Cardiac fibroblast (primary cell): ENCODE measurements at places on chromosomes 7 and 10.

DNA sequence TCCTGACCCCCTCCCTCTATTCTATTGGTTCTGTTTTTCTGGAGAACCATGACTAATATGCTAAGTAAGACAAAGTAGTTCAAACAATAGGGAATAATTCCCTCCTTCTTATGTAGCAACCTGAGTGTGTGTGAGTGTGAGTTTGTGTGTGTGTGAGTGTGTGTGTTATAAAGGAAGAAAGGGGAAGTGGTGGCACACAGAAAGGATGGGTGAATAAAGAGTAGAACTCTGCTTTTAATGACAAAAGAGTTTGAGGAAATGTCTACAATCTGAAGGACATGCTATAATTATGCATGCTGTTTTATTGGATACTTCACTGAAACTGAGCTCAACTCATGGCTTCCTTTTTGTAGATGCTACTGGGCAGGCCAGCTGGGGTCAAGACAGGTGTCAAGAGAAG is 489.5 kb downstream of the REEP3 start:
- no peak for DNase-seq

- no peak for DNase-seq
Observed at GRCh38 chr10:70560511-70560941, 42.0 kb downstream of the PRF1 start.

GRCh38 chr10:8576281-8576680 is 521.8 kb downstream of the GATA3 start:
- DNase-seq = no peak

GRCh38 chr7:53993224-53993623 is 549.0 kb upstream of the VSTM2A start:
- DNase-seq = no peak

- peak; percentile 74 for DNase-seq
Observed at GRCh38 chr10:79463578-79464496, 18.4 kb upstream of the ZCCHC24 start.

- DNase-seq = no peak
Observed at GRCh38 chr10:92052088-92052487, 128.5 kb downstream of the BTAF1 start.

GRCh38 chr7:20089431-20089830 is 127.8 kb downstream of the MACC1 start:
- no peak for DNase-seq

DNA sequence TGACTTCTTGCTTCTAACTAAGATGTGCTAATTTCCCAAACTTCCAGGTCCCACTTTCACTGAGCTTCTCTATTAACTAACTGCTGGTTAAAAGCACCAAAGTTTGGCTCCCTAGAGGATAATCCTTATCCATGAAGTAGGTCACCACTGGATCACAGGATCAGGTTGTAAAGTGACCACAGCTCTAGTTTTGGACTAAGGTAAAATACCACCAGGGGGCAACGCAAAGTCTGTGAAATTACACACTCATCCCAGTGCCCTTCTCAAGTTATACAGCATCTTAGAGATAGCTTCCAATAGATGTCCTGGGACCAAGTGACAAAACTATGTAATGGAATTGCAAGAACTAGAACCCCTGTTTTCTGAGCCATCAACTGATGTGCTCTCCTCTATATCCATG is 116.4 kb upstream of the ASAH2 start:
- peak; percentile 65 for DNase-seq

DNA sequence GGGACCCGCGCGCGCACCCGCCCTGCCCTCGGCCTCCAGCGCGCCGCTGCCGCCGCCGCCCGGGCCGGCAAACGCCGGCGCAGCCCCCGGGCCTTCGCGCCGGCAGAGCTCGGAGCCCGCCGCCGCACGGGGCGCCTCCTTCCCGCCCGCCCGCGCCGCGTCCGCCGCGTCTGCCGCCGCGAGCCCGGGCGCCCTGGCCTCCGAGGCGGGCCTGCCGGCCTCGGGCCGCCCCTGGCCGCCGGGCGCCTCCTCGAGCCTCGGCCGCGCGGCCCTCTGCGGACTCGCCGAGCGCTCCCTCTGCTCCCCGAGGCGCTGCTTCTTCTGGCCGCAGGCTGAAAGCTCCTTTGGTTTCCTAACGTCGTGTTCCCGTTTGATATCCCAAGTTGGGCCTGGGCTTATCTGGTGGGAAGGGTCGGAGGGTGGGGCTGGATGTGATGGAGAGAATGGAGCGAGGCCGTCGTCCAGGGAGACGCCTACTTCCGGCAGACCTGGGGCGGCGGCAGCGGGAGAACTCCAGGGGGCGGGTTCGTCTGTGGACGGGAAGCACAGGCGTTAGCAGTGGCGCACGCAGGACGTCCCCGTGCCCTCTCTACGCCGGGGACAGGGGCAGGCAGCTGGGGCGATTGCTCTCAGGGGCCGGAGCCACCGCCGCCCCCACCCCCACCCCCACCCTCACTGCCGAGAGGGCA is 221.0 kb downstream of the PHTF2 start:
- peak; percentile 91 for DNase-seq

- no peak for DNase-seq
Observed at GRCh38 chr7:105355701-105356100, 33.0 kb downstream of the SRPK2 start.
